ENCODE measurements at places on chromosomes 11 and 22.
A peak's percentile ranks its signal among the peaks of the same experiment; 100 is the strongest.

GRCh38 chr22:20567993-20568417 is 60.6 kb downstream of the MED15 start:
- peak; percentile 48 for DNase-seq

- no peak for DNase-seq
Observed at GRCh38 chr11:92461447-92461846, 236.8 kb downstream of the FAT3 start.

- peak; percentile 91 for DNase-seq
Observed at GRCh38 chr11:58905721-58906547, 33.4 kb upstream of the GLYATL1 start.

GRCh38 chr11:130380778-130381177 is 47.6 kb downstream of the ADAMTS8 start:
- no peak for DNase-seq

DNA sequence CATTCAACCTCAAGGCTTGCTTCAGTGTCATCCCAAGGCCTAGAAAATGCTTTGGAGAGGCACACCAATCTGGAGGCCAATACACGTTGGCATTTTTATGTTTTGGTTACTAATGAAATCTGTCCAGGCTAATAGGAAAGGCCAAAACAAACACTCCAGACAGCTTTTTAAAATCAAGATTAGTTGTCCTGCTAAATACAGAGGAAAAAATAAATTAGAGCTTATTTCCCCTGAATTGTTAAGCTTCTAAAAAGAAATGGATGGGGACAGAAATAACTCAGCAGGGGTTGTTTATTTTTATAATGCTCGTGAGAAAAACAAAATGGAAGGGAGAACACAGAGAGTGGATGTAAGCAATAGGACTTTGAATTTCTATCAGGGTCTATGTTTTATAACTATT is 438.5 kb upstream of the LRRC4C start:
- no peak for DNase-seq

Data from MCF 10A (cell line).